Stimulated activated CD8-positive, alpha-beta memory T cell treated with anti-CD3 and anti-CD28 coated beads, Interleukin-4, amount 100 ng/mL, for 1 hour (primary cell): ENCODE measurements at places on chromosomes 3 and 15.

- DNase-seq: no peak
These were observed 567.3 kb downstream of the GRM7 start for GRCh38 chr3:7428206-7428718.

DNA sequence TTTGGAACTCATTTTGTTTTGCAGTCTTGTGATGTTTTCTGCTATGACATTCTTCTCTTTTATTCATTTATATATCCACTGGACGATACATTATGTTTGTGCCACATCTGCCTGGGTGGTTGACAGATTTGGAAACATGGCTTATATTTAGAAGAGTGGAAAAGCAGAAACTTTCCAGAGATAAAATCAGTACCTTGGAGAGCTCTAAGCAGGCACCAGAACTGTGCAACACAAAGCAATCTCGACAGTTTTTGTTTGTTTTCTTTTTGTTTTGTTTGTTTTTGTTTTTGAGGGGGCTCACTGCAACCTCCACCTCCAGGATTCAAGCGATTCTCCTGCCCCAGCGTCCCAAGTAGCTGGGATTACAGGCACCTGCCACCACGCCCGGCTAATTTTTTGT, 45.5 kb downstream of the SYN2 start:
- no peak for DNase-seq

- DNase-seq: no peak
These were observed 136.4 kb downstream of the DNAJB8 start for GRCh38 chr3:128330214-128330842.

GRCh38 chr3:114259566-114259965, 22.2 kb upstream of the ZNF80 start:
- DNase-seq: no peak

DNA sequence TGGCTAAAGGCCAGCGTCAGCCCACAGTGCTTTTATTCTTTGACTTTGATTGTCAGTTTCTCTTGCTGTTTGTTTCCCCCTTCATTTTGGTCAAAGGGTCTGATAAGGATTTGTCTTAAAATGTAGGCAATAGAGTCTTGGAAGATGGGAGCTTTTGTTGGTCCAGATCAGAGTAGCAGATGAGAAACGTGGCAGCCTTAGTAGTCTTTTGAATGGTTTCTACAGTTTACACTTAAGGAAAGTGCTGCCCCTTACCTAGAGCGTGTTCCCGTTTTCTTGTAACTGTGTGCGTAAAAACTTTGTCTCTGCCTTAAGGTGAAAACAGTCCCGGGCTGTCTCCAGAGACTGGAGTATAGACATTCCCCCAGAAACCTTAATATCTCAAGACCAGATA, 630 bp downstream of the LXN start:
- no peak for DNase-seq

DNA sequence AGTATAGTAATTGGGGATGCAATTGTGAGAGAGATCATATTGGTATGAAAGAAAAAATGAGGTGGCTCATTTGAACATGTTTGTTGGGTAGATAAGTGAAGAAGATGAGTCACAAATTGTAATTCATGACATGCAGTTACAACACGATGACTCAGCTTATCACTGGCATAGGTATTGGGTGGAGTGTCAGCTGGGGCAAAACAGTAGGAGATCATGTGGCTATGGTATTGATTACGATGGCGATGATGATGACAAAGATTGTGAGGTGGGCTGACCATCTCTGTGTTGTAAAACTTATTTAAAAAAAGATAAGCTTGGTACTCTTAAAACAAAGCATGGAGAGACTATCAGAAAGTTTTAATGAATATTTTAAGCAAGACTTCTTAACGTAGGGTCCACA, 11.6 kb upstream of the DPH6 start:
- no peak for DNase-seq

DNA sequence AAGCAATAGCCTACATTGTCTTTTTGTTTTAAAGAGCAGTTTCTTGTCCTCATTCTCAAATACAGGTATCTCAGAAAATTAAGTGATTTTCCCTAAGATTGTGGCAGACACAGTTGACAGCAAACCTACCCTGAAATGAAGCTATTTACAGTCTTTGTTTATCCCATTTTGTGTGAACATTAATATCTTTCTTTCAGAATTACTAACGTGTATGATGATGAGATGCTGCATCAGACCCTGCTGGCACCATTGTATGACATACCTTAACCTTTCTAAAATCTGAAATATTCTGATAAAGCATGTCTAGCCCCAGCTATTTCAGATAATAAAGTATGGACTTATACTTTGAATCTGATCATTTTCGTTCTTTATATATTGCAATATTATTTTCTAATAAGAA, 185.9 kb downstream of the RSRC1 start:
- no peak for DNase-seq

GRCh38 chr15:27973886-27974285, 125.2 kb downstream of the OCA2 start:
- DNase-seq: no peak

DNA sequence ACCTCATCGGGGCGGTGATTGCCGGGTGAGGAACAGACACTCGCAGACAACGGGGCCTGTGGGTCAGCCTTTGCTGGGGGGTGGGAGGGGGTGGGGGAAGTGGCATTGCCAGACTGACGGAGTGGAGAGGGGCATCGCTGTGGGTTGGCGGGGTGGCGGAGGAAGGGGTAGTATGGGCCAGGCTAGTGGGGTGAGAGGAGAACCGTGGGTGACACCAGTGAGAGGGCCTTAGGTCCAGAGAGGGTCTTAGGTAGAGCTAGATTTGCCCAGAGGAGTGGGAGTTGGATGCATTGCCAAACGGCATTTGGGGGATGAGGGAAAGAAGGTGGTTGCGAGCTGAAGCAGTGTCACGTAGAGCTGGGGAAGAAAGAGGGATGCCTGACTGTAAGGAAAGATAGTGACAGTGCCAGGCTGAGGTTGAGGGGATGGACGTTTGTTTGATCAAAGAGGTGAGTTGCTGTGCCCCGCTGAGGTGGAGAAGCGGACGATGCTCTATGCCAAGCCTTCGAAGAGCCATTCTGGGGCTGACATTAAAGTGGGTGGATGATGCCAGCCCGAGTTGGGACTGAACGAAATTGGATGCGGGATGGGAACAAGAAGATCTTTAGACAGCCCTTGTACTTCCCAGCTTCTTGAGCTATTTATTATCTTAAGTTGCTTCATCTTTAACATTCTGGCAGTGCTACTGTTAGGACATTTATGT, 572 bp downstream of the DNAJB11 start:
- DNase-seq: no peak

DNA sequence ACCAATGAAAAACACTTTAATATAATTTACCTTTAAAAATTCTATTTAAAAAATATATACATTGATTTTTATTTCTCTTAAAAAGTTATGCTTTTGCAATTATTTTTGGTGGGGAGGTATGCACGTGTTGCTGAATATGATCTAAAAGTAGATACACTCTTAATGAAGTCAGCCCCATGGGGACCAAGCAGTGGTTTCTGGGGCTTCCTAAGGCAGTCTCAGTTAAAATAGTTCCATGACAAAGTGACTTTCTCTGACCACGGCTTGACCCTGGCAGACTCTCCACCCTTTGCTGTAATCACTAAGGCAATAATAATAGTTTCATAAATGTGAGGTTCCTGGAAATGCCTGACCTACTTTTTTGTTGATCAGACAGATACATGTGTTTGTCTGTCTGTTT, 50.4 kb downstream of the CCR4 start:
- DNase-seq: no peak
